ENCODE measurements at places on chromosomes 5 and 9. TPM values are rescaled to one million over a fixed set of nuclear protein-coding genes. Genes with fewer than 3 reads are reported as not detected.

IL7R gene
- 332 TPM for total RNA-seq

FOXD4L3 gene
- total RNA-seq = 0.29 TPM

PRSS3 gene
- total RNA-seq = not detected

DEPDC1B gene
- 28.9 TPM for total RNA-seq

BARHL1 gene
- total RNA-seq = not detected

PROB1 gene
- 5.2 TPM for total RNA-seq

GPRIN1 gene
- total RNA-seq = 2.6 TPM

ISL1 gene
- not detected for total RNA-seq

CNTLN gene
- 1.6 TPM for total RNA-seq

LYSMD3 gene
- total RNA-seq = 24.2 TPM

All from T-helper 1 cell treated with Interleukin-12 subunit alpha and Interleukin-12 subunit beta and Interleukin-4 antibody, amounts not matched to agents 30 ng/mL and 1 ng/mL, for 36 hours (primary cell).